CD8-positive, alpha-beta memory T cell (primary cell): ENCODE measurements at places on chromosomes 2 and 18.

GRCh38 chr2:233267516-233268245 is 16.2 kb downstream of the ATG16L1 start:
- peaks cover 69% of the 10 kb centered on the region for H3K4me1 ChIP-seq
- DNase-seq = peak; percentile 93
- peak overlapping the region; percentile 75 for H3K27ac ChIP-seq
- H3K27me3 ChIP-seq = no peaks in the 10 kb centered on the region
- H3K36me3 ChIP-seq = peaks cover 49% of the 10 kb centered on the region

DNA sequence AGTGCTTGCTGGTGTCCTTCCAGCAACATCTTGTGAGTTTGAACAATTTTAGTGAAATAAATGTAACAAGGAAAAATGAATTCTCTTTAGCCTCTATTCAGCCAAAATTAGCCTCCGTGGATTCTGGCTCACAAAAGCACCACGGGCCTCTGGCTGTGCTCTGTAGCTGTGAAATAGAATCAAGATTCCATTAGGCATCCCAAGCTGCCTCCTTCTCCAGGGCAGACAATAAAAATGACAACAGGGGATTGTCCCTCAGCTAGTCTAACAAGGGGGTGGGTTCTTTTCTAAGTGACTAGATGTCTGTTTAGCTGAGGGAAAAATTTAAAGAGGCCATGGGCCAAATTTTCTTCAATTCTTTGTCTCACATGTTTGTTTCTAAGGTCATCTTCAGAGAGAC is 254.7 kb upstream of the FIGN start:
- H3K36me3 ChIP-seq = no peaks in the 10 kb centered on the region
- H3K4me3 ChIP-seq = no peak overlapping the region
- DNase-seq = no peak
- no peaks in the 10 kb centered on the region for H3K27me3 ChIP-seq
- H3K4me1 ChIP-seq = no peaks in the 10 kb centered on the region

- no peaks in the 10 kb centered on the region for H3K4me1 ChIP-seq
- H3K36me3 ChIP-seq = no peaks in the 10 kb centered on the region
- H3K27me3 ChIP-seq = no peaks in the 10 kb centered on the region
These were observed 879 bp upstream of the XDH start for GRCh38 chr2:31415421-31415820.

GRCh38 chr18:44698518-44698917 is 17.8 kb downstream of the SETBP1 start:
- no peaks in the 10 kb centered on the region for H3K36me3 ChIP-seq
- peaks cover 7% of the 10 kb centered on the region for H3K4me1 ChIP-seq
- H3K27me3 ChIP-seq = no peaks in the 10 kb centered on the region
- DNase-seq = no peak
- no peak overlapping the region for H3K27ac ChIP-seq

- peaks cover 9% of the 10 kb centered on the region for H3K4me1 ChIP-seq
- no peak overlapping the region for H3K27ac ChIP-seq
- no peak overlapping the region for H3K4me3 ChIP-seq
- H3K27me3 ChIP-seq = no peaks in the 10 kb centered on the region
- no peaks in the 10 kb centered on the region for H3K36me3 ChIP-seq
These were observed 54.9 kb downstream of the IL1RL2 start for GRCh38 chr2:102241616-102242305.

GRCh38 chr2:16587601-16588000 is 78.0 kb downstream of the CYRIA start:
- DNase-seq = no peak
- no peaks in the 10 kb centered on the region for H3K36me3 ChIP-seq
- no peaks in the 10 kb centered on the region for H3K4me1 ChIP-seq

GRCh38 chr18:63844254-63844653 is 43.3 kb upstream of the SERPINB2 start:
- no peaks in the 10 kb centered on the region for H3K4me1 ChIP-seq
- H3K27ac ChIP-seq = no peak overlapping the region
- no peak for DNase-seq
- no peak overlapping the region for H3K4me3 ChIP-seq
- H3K27me3 ChIP-seq = no peaks in the 10 kb centered on the region

DNA sequence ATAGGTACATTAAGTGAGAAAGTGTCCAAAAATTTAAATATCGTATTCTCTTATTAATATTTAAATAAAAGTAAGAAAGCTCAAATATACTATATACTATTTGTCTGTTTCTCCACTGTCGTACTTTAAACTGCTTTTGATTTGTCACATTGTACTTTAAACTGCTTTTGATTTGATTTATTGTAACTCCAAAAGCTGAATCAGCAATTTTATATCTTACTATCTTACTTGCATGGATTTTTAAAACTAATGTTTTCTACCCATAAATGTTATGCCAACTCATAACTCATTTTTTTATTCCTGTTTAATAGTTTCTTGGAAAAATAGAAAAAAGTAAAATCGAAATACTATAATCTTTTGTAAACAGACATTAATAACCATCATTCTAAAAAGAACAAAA is 1128.2 kb upstream of the ACVR2A start:
- H3K36me3 ChIP-seq = no peaks in the 10 kb centered on the region
- no peak overlapping the region for H3K27ac ChIP-seq
- no peak overlapping the region for H3K4me3 ChIP-seq
- DNase-seq = no peak
- no peaks in the 10 kb centered on the region for H3K4me1 ChIP-seq

DNA sequence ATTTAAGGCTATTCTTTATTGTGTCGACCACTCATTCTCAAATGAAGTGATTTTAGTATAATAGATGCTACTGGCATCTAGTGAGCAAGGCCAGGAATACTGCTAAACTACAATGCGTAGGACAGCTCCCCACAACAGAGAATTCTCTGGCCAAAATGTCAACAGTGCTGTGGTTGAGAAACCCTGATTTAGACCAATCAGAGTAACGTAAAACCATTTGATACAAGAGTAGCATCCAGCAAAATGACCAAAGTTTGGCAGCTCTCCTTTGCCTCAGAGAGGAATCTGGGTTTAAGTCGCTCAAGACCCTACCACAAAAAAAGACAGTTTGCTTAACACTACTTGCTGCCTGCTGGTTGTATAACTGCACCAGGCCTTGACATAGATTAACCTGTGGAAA is 37.0 kb upstream of the TTN start:
- H3K36me3 ChIP-seq = no peaks in the 10 kb centered on the region
- H3K27me3 ChIP-seq = no peaks in the 10 kb centered on the region
- H3K4me1 ChIP-seq = no peaks in the 10 kb centered on the region
- H3K4me3 ChIP-seq = no peak overlapping the region
- no peak for DNase-seq

DNA sequence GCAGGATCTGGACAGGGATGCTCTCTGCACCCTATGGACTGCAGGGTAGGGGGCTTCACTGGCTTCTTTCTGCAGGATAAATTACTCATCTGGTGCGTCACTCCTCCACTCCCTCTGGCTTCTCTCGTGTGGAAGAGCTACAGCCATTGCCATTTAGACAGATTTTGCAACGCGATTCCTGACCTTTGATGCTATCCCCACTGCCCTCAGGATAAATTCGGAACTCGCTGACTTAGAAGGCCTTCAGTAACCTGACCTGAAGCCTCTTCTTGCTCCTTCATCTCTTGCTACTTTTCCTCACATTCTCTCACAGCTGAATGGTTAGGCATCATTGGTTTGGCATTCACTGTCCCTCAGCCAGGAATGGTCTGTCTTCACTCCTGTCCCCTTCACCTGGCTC is 5.3 kb downstream of the NIFK start:
- H3K27me3 ChIP-seq = no peaks in the 10 kb centered on the region
- peaks cover 47% of the 10 kb centered on the region for H3K36me3 ChIP-seq
- DNase-seq = no peak
- H3K4me1 ChIP-seq = peaks cover 9% of the 10 kb centered on the region
- no peak overlapping the region for H3K27ac ChIP-seq
